Activated CD4-positive, alpha-beta T cell treated with anti-CD3 and anti-CD28 coated beads, Interleukin-2, amount 10 ng/mL, durations not matched to agents 24 days and 14 days (primary cell): ENCODE measurements at places on chromosomes 1 and 21.

GRCh38 chr1:226470921-226471866, 63.3 kb upstream of the PARP1 start:
- DNase-seq, result no peak

DNA sequence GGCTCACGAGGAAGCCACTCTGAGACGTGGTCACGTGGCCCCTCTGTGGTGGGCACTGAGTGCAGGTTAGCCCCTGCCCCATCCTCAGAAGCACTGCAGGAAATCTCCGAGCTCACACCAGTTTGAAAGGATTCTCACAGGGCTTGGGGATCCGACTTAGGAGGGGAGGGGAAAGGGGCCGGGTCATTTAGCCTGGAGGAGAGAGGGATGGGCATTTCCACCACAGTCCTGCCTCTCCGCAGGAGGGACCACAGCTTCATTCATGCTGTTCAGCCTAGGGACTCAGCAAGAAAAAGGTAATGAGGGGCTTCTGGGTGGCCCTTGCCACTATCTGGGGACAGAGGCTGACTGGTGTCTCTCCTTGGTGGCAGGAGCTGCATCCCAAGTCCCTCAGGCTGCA, 126.5 kb downstream of the NPHP4 start:
- no peak for DNase-seq

DNA sequence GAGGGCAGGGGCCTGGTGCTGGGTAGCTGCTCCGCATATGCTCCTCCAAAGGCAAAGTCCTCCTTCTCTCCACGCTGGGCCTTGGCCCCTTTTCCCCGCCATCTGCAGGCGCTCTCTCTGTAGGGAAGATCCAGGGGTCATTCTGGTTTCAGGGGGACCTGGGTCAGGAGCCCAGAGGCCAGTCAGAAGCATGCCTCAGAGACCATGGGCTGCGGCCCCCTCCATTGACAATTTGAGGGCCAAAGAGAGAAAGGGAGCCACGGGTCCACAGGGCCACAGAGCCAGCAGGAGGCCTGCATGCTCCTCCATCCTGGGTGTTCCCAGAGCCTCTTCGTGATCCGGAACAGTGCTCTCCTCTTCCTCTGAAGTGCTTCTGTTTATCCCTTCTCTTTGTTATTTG, 2.1 kb upstream of the CLDN19 start:
- DNase-seq, result no peak

GRCh38 chr1:213273546-213273945, 222.5 kb downstream of the RPS6KC1 start:
- no peak for DNase-seq

- no peak for DNase-seq
These were observed 30.2 kb downstream of the PLEKHO1 start for GRCh38 chr1:150179867-150180266.

DNA sequence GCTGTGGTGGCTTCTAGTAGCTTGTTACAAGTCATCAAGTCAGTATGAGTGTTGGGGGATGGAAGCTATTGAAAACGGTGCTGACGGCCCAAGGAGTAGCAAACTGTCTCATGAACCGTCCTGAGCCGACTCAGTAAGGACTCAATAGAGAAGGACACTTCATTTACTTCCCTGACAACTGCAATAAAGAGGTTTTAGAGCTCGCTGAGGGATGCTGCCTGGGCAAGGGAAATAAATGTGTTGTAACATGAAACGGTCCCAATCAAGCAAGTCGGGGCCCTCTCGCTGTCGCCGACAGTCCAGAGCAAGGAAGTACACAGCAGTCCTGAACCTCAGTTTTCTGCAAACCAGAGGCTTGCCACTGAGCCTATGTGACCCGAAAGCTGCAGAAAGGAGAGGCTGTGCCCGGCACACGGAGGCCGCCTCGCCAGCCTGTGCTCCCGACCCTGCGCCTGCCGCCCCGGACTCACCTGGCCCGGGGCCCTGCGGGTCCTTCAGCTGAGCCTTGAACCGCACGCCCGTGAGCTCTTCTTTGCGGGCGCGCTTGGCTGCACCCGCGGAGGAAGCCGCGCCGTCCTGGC, 423 bp downstream of the URB1 start:
- no peak for DNase-seq

DNA sequence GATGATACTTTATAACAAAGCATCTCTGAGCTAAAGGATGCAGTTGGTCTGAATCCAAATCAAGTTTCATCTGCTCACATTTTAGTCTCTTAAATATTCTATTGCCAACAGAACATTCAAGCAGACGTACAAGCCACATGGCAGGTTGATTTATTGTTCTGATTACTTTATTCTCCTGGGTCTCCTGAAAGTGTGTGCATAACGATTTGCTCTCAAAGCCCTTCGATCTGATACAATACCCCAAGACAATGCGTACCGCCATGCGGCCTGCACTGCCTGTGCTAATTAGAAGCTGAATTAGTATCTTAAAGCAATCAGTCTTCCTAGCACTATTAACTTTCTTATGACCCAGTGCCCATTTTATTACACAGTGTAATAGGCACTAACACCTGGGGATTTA, 56.9 kb downstream of the FHAD1 start:
- DNase-seq, result no peak

DNA sequence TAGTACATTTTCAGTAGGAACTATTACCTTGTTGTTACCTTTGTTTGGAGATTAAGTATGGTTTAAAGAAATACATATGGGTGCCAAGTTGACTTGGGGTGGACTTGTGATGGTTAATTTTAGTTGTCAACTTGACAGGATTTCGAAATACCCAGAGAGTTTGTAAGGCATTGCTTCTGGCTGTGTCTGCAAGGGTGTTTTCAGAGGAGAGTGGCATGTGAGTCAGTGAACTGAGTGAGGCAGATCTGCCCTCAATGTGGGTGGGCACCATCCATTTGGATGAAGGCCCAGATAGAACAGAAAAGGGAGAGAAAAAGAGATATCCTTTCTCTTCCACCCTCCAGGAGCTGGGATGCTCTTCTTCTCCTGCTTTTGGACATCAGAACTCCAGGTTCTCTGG, 315.5 kb downstream of the GPATCH2 start:
- DNase-seq, result no peak

- DNase-seq, result no peak
These were observed 143.2 kb downstream of the NOS1AP start for GRCh38 chr1:162212713-162213112.

- no peak for DNase-seq
These were observed 136.1 kb downstream of the TGFB2 start for GRCh38 chr1:218481116-218481775.

DNA sequence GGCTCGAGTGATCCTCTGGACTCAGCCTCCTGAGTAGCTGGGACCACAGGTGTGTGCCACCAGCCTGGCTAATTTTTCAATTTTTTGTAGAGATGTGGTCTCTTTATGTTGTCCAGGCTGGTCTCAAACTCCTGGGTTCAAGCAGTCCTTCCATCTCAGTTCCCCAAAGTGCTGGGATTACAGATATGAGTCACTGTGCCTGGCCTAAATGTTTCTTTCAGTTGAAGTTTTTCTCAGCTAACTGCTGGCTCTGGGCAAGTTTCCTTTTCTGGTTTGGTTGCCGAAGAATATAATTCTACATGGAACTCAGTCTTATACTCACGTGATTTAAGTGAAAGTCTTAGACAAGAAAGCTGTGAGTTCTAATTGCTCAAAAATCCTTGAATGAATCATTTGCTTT, 57.0 kb downstream of the SASS6 start:
- no peak for DNase-seq

GRCh38 chr1:4670265-4670664, 15.9 kb downstream of the AJAP1 start:
- no peak for DNase-seq

DNA sequence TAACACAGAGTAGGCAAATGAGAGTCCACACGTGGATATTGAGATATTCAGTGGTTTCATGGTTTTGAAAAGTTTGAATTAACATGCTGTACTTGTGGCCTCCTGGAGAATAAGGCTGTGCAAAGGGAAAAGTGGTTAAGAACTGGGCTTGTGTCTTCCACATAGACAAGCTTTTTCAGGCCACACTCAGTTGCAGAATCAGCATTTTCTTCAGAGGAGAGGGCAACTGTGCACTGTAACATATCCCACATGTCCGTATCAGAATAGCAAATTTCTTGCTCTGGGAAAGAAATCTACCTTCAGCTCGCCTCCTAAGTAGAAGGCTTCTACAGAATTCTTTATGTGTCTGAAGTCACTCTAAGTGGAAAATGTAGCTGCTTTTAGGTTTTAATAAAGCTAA, 84.9 kb downstream of the ZC3H11B start:
- no peak for DNase-seq

GRCh38 chr1:33365560-33365997, 44.7 kb upstream of the A3GALT2 start:
- no peak for DNase-seq

DNA sequence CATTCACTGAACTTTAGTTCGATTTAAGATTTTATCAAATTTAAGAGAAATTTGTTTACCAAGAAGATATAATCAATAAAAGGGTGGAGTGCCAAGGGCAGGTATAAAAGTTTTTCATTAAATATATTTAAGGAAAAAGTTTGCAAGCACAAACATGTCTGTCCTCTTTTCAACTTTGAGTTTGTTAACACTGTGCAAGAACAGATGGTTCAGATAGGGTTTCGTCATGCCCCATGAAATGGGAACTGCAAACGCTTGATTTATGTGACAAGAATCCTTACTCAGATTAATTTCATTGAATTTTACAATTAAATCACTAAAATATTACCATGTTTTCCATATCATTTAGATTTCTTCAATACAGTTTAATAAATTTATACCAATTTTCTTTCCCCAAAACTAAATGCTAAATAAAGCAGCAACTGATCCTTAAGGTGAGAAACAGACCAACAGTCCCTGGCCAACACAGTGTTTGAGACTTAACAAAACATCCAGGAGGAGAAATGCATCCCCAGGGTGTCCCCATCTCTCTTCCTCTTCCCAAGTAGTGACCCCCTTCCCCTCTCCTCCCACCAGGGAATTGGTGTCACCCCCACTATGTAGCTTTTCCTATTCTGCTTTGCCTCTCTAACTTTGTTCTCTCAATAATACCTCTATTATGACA, 292.9 kb downstream of the LTN1 start:
- no peak for DNase-seq

- peak; percentile 61 for DNase-seq
These were observed 992 bp upstream of the USP48 start for GRCh38 chr1:21783679-21784603.

GRCh38 chr1:15094056-15094455, 59.5 kb upstream of the TMEM51 start:
- DNase-seq, result no peak

DNA sequence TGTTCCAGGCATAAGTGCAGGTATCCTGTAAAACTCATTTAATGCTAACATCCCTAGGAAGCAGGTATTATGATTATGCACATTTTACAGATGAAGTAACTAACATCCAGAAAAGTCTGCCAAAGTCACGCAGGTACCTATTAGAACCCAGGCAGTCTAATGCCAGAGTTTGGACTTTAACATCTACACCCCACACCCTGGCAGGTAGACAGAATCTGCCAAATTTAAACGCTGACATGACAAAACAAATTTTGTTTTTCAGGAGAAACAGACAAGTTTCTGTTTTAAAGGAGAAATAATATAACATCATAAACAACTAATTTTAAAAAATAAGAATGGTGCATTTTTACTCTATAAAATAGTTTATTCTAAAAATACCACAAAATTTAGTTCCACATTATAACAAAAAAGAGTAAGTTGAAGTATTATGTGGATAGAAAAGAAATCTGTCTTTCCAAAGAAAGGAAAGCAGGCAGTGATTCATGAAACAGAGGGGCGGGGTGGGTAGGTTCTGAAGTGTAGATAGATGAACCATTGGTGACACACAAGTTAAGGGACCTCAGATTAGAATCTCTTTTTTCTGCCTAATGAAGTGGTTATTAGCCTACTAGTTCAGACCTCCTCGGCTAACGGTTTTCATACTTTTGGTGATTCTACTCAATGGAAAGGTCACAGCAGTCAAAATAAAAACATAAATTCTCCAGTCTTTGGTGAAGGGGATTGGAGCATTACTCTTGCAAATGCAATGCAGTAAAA, 1.7 kb downstream of the ASPM start:
- DNase-seq, result no peak

DNA sequence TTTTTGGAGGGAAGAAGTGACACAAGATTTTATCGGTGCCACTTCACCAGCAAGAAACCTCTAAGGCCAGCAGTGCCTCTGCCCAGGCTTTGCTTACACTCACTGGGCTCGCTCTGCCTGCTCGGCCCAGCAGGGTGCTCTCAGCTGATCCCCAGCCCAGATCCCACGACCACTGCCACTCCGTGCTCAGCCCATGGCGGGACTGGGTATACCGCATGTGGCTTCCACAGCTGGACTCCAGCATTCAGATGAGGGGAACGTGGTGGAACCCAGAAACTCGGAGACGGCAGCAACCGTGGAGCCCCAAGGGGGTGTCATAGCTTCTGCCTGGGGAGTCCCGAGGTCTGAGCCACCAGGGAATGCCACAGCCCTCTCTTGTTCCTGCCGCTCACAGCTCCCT, 12.9 kb downstream of the USP25 start:
- DNase-seq, result no peak

DNA sequence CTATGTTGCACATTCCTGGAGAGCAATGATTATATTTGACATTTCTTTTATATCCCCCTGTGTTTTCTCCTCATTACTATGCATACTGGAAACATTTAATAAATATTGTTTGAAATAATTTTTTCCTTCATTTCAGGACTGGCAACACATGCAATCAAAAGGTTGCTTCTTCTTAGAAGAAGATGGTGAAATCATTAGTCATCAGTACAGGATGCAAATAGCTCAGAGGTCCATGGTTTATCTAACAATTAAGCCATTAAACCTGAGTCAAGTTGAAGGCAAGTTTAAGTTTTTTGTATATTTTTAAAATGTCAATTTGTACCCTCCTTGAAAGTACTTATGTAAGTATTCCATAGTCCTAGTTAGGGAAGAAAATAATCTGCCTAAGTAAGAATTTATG, 22.5 kb downstream of the EFCAB7 start:
- DNase-seq, result no peak

- no peak for DNase-seq
These were observed 574.0 kb downstream of the KCNT2 start for GRCh38 chr1:196034080-196034706.

DNA sequence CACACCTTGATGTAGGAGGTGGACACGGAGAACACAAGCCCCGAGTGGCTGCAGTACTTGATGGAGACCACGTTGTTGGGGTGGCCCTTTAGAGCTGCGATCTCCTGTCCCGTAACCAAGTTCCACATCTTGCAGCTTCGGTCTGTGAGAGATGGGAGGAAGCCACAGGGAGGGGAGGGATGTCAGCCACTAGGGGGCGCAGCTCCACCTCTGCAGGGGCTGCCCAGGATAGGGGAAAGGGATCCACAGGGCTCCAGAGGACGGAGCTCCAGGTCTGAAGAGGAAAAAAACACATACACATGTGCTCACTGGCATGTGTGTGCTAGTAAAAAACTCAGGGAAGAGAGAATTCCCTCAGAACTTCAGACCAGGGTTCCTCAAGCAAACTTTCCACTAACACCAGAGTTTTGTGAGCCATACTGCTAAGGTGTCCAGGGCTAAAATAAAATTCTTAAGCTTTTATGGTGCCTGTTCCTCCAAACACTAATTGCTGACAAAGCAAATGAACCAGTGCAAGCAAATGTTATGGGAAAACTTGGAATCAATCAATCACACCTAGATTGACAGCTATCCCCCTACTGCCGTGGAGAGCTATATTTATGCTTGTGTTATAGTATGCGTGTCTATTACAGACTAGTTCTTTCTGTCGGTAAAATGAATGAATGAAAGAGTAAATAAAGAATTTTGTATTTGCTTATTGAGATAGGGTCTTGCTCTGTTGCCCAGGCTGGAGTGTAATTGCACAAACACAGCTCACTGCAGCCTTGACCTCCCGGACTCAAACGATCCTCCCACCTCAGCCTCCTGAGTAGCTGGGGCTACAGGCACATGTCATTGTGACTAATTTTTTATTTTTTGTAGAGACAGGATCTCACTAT, 43.7 kb downstream of the KIF21B start:
- DNase-seq, result peak; percentile 89
